HCT116 (cell line): ENCODE measurements at places on chromosomes 3 and 15.

DNA sequence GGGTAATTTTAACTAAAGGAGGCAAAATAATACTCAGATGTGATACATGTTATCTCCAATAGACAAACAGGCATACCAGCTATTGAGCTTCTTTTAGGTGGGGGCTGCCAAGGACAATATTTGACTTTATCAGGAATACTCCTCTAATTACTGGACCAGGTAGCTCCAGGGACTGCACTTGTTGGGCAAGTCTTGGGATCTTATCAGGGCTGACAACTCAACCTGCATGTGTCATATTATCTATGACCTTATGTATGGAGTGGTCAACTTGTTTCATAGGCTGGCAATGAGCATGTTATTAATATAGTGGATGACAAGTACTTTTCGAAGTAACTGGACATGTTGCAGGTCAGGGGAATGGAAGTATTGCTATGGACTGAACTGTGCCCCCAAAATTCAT lies 15.0 kb upstream of the ZNF445 start:
- DNase-seq = no peak

GRCh38 chr3:14274612-14274936 lies 96.0 kb downstream of the LSM3 start:
- DNase-seq = no peak

- DNase-seq = no peak
These were observed 497.8 kb downstream of the NAALADL2 start for GRCh38 chr3:175356899-175357324.

DNA sequence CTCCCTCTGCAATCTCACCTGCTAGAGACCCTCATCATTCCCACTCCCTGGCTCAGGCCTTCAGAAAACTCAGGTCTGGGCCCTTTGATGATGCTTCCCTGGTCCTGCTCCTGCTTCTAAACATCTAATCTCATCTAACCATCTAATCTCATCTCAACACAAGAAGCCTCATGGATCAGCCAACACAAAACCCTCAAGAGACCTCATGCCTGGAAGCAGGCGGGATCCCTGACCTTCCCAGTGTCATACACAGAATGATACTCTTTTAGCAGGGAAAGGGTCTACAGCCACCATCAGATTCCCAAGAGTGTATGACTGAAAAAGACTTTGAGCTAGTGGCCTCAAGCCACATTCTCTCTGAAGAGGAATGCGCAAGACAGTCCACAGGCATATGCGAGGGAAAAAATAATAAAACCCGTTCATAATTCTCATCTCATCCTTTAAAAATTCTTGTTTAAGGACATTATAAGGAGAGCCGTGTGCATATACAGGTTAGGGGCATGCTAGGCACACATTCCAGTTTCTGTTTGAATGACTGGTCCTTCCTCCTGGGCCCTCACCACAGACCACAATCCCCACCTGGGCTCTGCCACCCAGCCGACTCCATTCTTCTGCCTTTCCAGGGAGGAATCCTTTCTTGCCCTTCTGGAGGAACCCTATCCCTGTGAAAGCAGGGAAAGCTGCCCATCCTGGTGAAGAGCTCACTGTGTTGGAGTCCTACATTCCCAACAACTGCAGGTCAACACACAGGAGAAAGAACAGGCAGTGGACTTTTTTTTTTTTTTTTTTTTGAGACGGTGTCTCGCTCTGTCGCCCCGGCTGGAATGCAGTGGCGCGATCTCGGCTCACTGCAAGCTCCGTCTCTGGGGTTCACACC lies 2.2 kb downstream of the ZXDC start:
- DNase-seq = no peak

- no peak for DNase-seq
These were observed 58.3 kb downstream of the BOC start for GRCh38 chr3:113269661-113270060.

DNA sequence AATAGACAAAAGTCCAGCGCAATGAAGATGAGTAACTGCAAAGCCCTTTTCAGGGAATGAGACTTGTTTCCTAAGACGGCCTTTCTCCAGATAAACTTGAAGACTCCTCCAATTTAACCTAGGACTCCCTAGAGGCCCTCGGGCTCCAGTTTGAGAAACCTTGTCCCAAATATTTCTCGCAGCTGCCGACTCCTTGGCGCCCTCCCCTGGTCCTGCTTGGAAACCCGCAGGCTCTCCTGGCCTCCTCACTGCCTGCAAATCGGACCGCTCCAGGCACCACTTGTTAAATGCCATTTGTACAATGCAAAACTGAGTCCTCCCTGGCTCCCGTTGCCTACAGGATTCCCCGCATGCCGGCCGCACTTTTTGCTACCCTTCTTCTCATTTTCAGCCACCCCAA lies 36.8 kb downstream of the MUC4 start:
- DNase-seq = peak; percentile 27

DNA sequence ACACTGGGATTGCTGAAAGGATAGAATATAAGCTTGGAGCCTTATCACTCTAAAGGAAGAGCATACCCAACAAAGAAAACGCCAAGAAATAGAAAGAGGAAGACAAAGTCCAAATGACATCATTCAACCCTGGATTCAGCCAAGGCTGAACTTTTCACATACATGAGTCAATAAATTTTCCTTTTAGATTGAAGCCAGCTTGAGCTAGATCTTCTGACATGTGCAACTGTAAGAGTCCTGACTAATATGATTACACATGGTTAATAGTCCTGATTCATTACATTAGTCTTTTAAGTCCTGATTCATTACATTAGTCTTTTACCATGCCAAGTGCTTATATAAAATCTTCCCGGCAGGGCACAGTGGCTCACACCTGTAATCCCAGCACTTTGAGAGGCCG lies 13.6 kb upstream of the DENND6A start:
- DNase-seq = peak; percentile 21

DNA sequence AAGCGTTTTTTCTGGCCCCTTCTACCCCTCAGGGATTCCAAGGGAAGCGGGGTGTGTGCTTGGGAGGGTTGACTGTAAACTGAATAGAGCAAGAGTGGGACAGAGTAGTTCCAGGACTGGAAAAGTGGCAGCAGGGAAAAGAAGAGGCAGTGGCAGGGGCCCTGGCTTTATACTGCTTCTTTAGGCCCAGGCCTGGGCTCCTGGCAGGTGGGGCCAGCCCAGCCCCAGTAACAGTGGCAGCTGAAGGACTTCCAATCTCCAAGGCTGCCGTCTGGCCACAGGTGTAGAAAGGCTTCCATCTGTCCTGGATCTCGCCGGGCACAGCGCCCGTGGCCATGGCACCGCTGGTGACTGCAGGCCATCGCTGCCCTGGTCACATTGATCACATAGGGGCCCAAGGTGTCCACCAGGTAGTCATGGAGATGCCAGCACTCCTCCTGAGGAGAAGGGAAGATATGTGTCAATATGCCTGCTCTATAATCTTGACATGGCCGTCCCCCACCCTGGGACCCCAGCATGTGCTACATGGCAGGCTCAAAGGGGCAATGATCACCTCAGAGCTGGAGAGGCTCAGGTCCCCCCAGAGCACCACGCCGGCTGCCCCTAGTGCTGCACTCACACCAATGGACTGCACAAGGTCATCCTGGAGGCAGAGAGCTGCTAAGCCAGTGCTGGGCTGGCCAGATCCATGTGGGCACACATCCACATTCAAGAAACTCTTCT lies 1.0 kb upstream of the IFRD2 start:
- no peak for DNase-seq

- DNase-seq = peak; percentile 57
These were observed 165.7 kb downstream of the GAP43 start for GRCh38 chr3:115788921-115789470.

- DNase-seq = no peak
These were observed 49.4 kb upstream of the HES1 start for GRCh38 chr3:194086388-194087075.

- DNase-seq = no peak
These were observed 54.2 kb downstream of the MAP4 start for GRCh38 chr3:47961815-47962606.

DNA sequence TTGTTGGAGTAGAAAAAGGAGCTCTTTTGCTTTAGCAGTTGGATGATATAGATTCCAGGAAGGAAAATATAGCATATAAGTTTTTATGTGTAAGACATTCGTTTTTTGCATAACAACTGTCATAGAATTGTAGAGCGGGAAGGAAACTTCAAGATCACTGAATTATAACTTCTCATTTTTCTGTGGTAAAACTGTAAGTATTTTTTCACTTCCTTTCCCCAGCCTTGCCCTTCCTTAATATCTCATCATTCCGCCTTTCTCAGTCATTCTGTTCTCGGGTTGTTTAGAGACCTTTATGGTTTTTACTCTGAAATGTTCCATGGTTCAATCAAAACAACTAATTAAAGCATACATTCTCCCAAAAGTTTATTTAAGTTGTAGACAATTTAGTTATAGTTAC lies 1.1 kb downstream of the EAF2 start:
- no peak for DNase-seq

DNA sequence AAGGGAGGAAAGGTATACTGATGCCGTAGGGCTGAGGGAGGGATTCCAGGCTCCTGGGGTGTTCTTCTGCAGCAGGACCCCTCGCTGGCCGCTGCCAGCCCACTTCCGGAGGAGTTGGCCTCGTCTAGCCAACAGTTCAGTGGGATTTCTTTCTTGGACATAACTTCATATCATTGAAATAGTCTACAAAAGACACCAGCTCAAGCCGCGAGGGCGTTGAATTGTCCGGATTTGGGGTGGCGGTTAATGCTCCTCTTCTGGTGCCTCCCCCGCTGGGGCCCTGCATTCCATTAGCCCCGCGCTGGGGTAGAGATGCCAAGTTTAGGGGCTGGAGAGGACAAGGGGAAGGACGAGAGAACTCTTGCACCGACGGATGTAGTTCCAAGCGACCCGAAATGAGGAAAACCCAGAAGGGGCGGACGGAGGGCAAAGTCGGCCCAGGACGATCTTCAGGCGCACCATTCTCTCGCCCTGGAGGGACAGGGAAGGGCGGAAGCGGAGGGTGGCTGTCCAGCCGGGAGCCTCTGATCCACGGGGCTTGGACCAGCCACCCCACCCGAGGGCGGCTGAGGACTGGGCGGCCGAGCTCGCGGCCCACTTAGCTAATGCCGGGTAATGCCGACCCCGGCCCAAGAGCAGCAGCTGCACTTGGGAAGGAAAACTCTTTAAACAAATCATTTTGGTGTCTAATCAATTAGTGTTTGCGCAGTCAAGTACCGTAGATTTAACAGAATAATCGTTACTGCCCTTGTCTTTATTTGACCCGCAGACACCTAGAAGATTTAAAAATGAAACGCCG lies 4.7 kb upstream of the ONECUT1 start:
- DNase-seq = no peak

- no peak for DNase-seq
These were observed 28.6 kb upstream of the SPATA12 start for GRCh38 chr3:57031631-57032541.

GRCh38 chr3:116005404-116005803 lies 382.1 kb downstream of the GAP43 start:
- DNase-seq = no peak

GRCh38 chr3:9553021-9553947 lies at the start of gene LHFPL4:
Gene LHFPL4 (minus strand): TSS chr3:9553822. CDS start chr3:9552679, 1,143 bp downstream.
- DNase-seq = no peak
